DMS79 treated with DMSO at 0.1 percent for 48 hours (cell line): ENCODE measurements at places on chromosomes 3 and 15.

DNA sequence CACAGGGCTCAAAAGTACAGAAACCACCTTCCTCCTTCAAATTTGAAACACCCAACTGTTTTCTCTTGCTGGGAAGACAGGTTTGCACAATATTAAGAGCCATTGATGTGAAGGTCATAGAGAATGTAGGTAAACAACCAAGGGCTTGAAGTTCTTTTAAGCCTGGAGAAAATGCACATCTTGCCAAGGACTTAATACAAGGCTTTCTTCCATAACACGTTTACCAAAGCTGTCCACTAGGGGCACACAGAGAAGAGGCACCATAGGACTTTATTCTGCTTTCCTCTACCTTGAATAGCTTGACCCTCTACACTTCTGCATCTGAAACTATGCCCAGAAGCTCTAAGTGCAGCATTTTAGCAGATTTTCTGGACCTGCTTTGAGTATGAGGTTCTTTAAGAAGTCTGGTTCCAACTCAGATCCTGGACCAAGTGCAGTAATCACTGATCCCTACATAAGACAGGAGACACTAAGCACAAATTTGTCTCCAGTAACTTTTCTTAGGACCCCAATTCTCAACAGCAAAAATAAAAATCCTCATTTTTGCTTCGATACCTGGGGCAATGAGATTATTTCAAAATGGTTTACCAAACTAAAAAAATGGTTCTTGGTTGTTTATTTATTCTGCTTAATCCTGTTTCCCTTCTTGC, 138.0 kb downstream of the FBN1 start:
- DNase-seq: no peak

DNA sequence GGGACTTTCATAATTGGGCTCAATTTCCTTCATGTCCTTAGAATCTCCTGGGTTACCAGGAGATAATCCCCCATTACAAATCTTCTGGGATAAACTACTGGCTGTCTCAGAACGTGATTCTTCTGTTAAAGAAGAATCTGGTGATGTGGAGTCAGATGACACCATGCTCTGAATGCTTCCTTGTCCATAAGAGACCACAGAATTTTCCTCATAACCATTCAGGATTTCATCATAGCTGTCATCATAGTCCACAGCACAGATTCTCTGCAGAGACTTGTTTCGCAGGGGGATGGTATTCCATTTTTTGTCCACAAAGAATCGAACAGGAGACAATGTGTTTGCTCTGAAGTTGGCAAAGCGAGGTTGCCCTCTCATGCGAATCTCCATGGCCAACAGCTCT, 109.8 kb upstream of the TSPAN3 start:
- DNase-seq: no peak

- DNase-seq: no peak
These were observed 31.7 kb downstream of the AKAP13 start for GRCh38 chr15:85412066-85412465.

GRCh38 chr15:83983634-83984458, 251.7 kb upstream of the GOLGA6L4 start:
- no peak for DNase-seq

- DNase-seq: no peak
These were observed 478.9 kb upstream of the TBL1XR1 start for GRCh38 chr3:177676148-177676547.
